ENCODE measurements at places on chromosomes 7 and 10.
A peak's percentile ranks its signal among the peaks of the same experiment; 100 is the strongest.

GRCh38 chr7:127123220-127123619 lies 129.5 kb downstream of the GRM8 start:
- DNase-seq, result no peak

GRCh38 chr7:132580717-132581285 lies 4.5 kb upstream of the PLXNA4 start:
- peak; percentile 52 for DNase-seq

GRCh38 chr7:78073609-78074382 lies 275.2 kb downstream of the PHTF2 start:
- no peak for DNase-seq

- no peak for DNase-seq
Measured at GRCh38 chr7:151178831-151179230, 8.2 kb downstream of the ASB10 start.

DNA sequence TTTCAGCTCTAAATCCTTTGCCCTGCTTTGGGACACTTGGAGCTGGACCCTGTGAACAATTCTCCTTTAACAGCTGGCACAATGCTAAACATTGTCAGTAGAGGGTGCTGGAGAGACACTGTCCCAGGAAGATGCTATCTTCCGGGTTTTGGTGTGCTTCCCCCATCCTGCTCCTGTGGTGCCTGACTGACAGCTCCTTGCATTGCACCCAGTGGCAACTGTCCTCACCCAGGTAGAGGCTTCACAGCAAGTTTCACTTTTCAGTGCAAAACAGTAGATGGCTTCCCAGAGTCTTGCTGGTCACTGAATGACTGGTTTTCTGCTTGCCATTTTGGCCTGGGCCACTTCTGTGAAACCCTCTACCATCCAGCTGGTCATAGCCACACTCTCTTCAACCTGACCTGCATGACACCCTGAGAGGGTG lies 77.3 kb downstream of the CDC14C start:
- no peak for DNase-seq

DNA sequence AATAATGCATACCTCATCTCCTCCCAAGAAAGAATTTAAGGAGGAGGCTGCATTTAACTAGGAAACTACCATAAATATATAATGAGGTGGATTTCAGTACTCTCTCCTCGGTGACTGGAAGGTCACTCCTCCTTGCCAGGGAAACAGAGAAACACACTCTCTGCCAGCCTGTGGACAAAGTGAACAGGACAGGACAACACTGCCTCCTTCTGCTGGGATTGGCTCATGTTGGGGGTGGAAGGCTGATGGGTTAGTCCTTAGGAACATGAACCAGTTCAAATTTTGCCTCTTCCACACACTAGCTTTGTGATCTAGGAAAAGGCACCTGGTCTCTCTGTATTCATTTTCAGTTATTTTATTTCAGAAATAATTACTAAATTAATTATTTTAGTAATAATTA lies 50.6 kb upstream of the STEAP4 start:
- no peak for DNase-seq

GRCh38 chr10:34821587-34822585 lies 6.8 kb upstream of the PARD3 start:
- no peak for DNase-seq

- DNase-seq, result no peak
Measured at GRCh38 chr10:132652936-132653590, 115.5 kb downstream of the INPP5A start.

- DNase-seq, result no peak
Measured at GRCh38 chr7:104264285-104264684, 56.5 kb upstream of the ORC5 start.

- no peak for DNase-seq
Measured at GRCh38 chr10:63171255-63171855, 38.2 kb downstream of the NRBF2 start.

- no peak for DNase-seq
Measured at GRCh38 chr10:31142026-31142425, 110.4 kb upstream of the ZNF438 start.

DNA sequence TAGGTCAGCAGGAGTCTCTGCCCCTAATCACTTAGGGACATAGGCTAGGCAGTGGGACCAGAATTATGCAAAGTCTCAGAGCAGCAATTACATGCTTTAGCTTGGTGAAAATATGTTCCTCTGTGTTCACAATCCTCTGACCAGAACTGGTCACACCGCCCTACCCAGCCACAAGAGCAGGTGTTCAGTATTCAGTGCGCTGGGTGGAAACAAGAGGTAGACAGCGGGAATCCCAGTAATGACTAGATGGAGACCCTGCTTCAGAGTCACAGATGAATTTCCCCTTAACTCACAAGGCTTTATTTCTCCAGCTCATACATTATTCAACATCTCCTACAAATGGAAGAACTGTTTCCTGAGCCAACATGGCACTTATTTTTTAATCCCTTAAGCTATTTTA lies 763.7 kb upstream of the POM121L12 start:
- no peak for DNase-seq

DNA sequence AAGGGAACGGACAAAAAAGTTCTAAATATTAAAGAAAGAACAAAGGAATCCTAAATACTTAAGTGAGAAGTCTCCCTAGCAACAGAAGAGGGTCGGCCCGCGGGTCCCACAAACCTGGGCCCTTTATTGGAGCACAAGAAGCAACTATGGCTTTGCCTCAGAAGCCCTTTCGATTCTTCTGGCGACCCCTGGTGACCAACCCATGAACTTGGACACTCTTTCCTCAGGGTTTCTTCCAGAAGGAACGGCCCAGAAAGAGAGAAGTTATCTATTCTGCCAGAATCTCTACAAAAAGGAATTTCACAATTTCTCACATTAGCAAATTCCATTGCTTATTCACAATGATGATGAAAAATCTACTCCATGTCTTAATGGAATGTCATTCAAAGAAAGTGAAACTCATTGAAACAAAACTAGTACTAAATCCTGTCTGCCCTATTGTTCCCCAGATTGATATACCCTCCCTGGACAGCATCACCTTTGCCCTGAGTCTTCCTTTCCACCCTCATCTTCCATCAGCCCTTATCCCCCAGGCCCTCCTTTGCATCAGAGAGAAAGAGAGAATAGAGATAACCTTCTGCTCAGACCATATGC lies 43.7 kb downstream of the CPVL start:
- DNase-seq, result no peak

DNA sequence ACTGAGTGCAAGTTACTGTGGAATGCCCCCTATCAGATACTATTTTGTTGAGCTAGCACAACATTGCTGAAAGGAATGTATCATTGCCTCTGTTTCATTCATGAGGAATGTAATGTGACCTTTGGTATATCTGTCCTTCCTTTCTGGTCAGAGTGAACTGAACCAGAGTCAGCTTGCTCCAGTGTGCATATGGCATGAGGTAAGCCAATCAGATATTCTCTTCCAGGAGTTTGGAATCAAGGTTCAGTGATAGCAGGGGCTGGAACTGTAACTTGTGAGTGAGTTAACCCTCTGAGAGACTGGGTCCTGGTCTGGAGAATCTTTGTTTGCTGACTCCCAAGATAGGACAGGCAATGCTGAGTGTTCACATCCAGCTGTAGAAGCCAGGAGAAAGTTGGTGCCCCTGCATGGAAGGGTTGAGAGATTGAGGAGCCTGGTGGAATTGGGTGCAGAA lies 45.3 kb upstream of the OSBPL3 start:
- DNase-seq, result no peak

GRCh38 chr10:24650669-24651391 lies 72.9 kb downstream of the ARHGAP21 start:
- DNase-seq, result no peak
